ENCODE measurements at places on chromosomes 16 and 17. TPM values are rescaled to one million over a fixed set of nuclear protein-coding genes. Genes with fewer than 3 reads are reported as not detected.

DNA sequence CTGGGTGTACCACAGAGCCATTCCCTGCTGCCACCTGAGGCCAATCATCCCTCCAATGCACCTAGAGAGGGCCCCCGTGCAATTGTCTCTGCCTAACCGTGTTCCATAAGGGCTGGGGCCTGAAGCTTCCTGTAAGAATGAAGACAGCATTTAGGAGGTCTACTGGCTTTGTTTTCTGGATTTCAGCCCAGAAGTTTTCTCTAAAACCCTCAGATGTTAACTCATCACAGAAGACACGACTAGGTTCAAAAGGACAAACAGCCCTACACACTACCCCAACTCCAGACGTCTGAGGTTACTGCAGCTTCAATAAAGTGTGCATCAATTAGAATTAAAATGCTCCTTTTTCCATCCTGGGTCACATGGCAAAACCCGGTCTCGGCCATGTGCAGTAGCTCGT lies 10.8 kb upstream of the DRG2 start:
- no peaks in the 10 kb centered on the region for H3K36me3 ChIP-seq
- no peaks in the 10 kb centered on the region for H3K27me3 ChIP-seq
- no peak overlapping the region for H3K4me3 ChIP-seq
- no peak overlapping the region for H3K27ac ChIP-seq
- peak; percentile 73 for DNase-seq
- H3K4me1 ChIP-seq = no peaks in the 10 kb centered on the region

- peaks cover 16% of the 10 kb centered on the region for H3K4me1 ChIP-seq
- no peaks in the 10 kb centered on the region for H3K27me3 ChIP-seq
- H3K27ac ChIP-seq = no peak overlapping the region
- H3K4me3 ChIP-seq = no peak overlapping the region
Observed at GRCh38 chr17:17198281-17198680, 7.9 kb downstream of the PLD6 start.

GRCh38 chr16:85986931-85987749 lies 88.2 kb downstream of the IRF8 start:
- no peak overlapping the region for H3K4me3 ChIP-seq
- no peak overlapping the region for H3K27ac ChIP-seq
- H3K36me3 ChIP-seq = no peaks in the 10 kb centered on the region
- peaks cover 9% of the 10 kb centered on the region for H3K4me1 ChIP-seq
- DNase-seq = peak; percentile 27
- H3K27me3 ChIP-seq = no peaks in the 10 kb centered on the region

Gene KDM6B
- 52.9 TPM for total RNA-seq

- H3K4me1 ChIP-seq = no peaks in the 10 kb centered on the region
- H3K36me3 ChIP-seq = no peaks in the 10 kb centered on the region
- no peaks in the 10 kb centered on the region for H3K27me3 ChIP-seq
- no peak overlapping the region for H3K4me3 ChIP-seq
- DNase-seq = no peak
Observed at GRCh38 chr17:58970609-58971450, 135.8 kb downstream of the TRIM37 start.

DNA sequence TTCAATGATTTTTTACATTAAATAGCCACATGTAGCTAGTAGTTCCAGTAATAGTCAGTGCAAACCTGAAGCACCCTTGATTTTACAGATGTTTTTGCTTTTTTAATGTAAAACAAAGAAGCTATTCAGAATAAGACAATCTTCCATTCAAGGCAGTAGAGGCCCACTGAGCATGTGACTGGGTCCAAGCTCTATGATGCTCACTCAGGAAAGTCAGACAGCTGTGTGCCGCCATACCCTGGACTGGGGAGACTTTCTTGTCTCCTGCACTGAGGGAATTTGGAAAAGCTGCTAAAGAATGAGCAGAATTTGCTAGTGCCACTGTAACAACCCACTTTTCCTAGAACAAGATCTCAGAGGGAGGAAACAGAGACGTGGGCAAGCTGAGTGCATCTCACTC lies 11.5 kb downstream of the CENPN start:
- no peak overlapping the region for H3K27ac ChIP-seq
- H3K36me3 ChIP-seq = peaks cover 13% of the 10 kb centered on the region
- H3K4me3 ChIP-seq = no peak overlapping the region

DNA sequence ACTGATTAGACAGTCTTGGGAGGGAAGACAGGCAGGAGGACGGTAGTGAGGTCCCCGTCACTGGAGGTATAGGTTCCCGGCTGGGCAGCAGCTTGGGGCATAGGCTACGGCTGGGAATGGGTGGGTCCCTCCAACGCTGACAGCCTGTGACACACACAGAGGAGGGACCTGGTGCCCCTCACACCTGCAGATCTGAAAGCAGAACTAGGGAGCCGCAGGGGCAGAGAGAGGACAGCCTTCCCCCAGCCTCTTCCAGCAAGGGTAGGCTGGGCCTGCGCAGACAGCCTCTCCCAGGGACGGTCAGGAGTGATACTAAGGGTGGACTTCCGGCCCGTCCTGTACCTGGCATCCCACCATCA lies 2.0 kb downstream of the P2RX1 start:
- peaks cover 33% of the 10 kb centered on the region for H3K4me1 ChIP-seq
- H3K27me3 ChIP-seq = no peaks in the 10 kb centered on the region
- DNase-seq = no peak
- no peak overlapping the region for H3K27ac ChIP-seq
- H3K4me3 ChIP-seq = no peak overlapping the region
- no peaks in the 10 kb centered on the region for H3K36me3 ChIP-seq

- no peak overlapping the region for H3K27ac ChIP-seq
- DNase-seq = no peak
- no peak overlapping the region for H3K4me3 ChIP-seq
- H3K4me1 ChIP-seq = no peaks in the 10 kb centered on the region
- H3K36me3 ChIP-seq = no peaks in the 10 kb centered on the region
Observed at GRCh38 chr17:51238255-51238887, 21.5 kb downstream of the MBTD1 start.

Gene OR2C1
- total RNA-seq = 0.51 TPM

- no peaks in the 10 kb centered on the region for H3K4me1 ChIP-seq
- H3K4me3 ChIP-seq = no peak overlapping the region
- H3K36me3 ChIP-seq = peaks cover 2% of the 10 kb centered on the region
- H3K27me3 ChIP-seq = no peaks in the 10 kb centered on the region
- no peak overlapping the region for H3K27ac ChIP-seq
Observed at GRCh38 chr17:72861811-72862210, 230.7 kb downstream of the SLC39A11 start.

GRCh38 chr16:75052481-75053202 lies 53.8 kb downstream of the ZNRF1 start:
- peaks cover 6% of the 10 kb centered on the region for H3K4me1 ChIP-seq
- H3K27me3 ChIP-seq = no peaks in the 10 kb centered on the region
- H3K27ac ChIP-seq = no peak overlapping the region
- no peak overlapping the region for H3K4me3 ChIP-seq
- H3K36me3 ChIP-seq = peaks cover 3% of the 10 kb centered on the region

DNA sequence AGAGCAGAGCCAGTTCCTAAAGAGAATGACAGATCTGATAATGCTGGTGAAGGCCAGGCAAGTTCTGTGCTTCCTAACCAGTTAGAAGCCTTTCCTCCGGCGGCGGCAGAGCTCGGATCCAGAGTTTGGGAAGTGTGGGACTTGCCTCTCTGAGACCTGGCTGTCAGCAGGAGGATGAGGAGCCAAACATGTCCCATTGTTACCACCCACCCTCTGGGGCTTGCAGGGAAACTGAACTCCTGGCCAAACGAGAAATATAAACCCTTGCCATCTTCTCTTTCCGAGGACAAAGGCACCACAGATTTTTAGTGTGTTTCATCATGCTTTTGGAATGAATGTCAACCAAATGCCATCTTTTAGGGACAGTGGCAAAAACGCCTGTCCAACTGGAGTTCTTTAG lies 80.2 kb upstream of the SMURF2 start:
- DNase-seq = no peak
- peak overlapping the region; percentile 24 for H3K27ac ChIP-seq
- no peaks in the 10 kb centered on the region for H3K36me3 ChIP-seq
- H3K4me3 ChIP-seq = no peak overlapping the region
- no peaks in the 10 kb centered on the region for H3K27me3 ChIP-seq

Gene GID4
- 7.2 TPM for total RNA-seq

DNA sequence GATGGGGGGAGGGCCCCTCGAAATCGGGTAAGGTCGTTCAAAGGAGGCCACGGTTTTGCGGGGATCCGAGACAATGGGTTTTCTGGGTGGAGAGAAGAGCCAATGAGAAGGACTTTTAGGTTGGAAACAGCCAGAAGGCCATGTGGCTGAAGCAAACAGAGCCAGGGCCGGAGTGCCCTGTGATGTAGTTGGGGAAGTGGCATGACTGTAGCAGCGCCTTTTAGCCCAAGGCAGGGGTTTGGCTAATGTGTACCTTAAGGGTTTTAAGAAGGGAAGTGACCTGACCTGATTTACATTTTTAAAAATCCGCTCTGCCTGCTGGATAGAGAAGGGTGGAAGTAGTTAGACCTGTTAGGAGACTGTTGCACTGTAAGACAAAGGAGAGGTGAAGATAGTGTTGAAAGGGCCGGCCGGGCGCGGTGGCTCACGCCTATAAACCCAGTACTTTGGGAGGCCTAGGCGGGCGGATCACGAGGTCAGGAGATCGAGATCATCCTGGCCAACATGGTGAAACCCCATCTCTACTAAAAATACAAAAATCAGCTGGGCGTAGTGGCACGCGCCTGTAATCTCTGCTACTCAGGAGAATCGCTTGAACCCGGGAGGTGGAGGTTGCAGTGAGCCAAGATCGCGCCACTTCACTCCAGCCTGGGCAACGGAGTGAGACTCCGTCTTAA lies 1.0 kb downstream of the LYRM1 start:
- no peaks in the 10 kb centered on the region for H3K27me3 ChIP-seq
- DNase-seq = peak; percentile 76
- no peaks in the 10 kb centered on the region for H3K36me3 ChIP-seq
- peak overlapping the region; percentile 99 for H3K27ac ChIP-seq

DNA sequence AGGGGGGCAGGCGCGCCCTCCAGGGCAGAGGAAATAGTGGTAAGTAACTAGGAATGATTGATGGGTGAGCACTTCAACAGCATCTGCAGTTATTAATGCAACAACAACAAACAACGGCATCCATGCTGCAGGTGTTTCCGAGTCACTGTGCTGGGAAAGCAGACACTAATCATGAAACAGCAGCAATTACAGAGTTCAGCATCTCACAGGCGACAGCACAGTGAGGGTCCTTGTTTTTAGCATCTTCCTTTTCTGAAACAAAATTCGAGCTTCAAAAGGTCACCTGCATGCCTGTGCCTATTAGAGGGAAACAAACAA lies 191.9 kb downstream of the SLC39A11 start:
- no peaks in the 10 kb centered on the region for H3K4me1 ChIP-seq
- H3K4me3 ChIP-seq = no peak overlapping the region

Gene ANKRD40CL
- not detected for total RNA-seq

DNA sequence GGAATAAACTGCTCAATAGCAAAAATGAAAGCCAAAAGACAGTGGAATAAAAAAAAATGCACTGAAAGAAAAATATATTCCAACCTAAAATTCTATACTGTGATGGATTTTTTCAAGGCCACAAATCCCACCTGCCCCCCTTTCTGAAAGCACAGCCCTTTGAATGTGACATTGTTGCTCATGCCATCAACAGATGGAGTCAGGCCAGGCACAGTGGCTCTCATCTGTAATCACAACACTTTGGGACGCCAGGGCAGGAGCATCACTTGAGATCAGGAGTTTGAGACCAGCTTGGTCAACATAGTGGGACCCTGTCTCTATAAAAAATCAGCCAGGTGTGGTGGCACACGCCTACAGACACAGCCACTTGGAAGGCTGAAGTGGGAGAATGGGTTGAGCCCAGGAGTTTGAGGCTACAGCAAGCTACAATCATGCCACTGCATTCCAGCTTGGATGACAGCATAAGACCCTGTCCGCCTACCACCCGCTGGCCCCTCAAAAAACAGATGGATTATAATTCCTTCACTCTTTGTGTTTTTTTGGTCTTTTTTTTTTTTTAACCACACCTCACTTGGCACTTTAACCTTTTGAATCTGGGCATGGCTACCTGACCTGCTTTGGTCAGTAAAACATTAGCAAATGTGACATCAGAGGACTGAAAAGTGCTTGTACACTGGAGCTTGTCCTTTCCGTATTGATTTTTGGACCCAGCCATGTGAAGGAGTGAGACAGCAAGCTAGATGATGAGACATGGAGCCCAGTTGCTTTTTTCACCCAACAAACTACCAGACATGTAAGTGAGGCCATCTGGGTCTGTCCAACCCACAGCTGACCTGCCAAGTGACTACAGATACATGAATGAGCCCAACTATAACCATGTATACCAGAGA lies 36.3 kb downstream of the GLG1 start:
- peaks cover 5% of the 10 kb centered on the region for H3K4me1 ChIP-seq
- H3K27ac ChIP-seq = no peak overlapping the region
- no peaks in the 10 kb centered on the region for H3K36me3 ChIP-seq
- no peak overlapping the region for H3K4me3 ChIP-seq
- H3K27me3 ChIP-seq = no peaks in the 10 kb centered on the region
- DNase-seq = no peak

DNA sequence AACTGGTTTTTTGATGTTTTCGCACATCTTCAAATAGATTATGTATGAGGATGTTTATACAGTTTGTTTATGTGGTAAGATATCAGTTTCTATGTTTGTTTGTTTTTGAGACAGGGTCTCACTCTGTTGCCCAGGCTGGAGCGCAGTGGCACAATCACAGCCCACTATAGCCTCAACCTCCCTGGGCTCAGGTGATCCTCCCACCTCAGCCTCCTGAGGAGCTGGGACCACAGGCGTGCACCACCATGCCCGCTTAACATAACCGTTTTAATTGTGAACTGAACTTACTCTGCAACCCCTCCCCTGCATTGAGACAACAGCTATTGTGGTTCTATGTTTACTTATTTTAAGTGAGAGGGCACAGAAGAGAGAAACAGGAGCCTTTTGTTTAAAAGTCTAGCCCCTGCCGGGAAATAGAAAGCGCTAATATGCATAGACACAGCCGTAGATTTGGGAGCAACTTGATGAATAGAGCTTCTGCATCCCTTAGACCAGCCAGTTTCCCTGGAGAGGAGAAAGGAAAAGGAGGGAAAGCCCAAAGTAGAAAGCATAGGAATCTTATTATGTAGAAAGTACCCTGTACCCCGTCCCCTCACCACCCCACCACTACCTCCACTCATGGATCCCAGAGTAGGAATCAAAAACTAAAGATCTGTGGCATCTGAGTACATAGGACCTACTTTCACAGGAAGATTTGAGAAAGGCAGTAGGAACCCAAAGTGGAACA lies 19.6 kb upstream of the APPBP2 start:
- no peak overlapping the region for H3K27ac ChIP-seq
- no peak overlapping the region for H3K4me3 ChIP-seq
- H3K4me1 ChIP-seq = no peaks in the 10 kb centered on the region
- no peak for DNase-seq
- H3K36me3 ChIP-seq = no peaks in the 10 kb centered on the region

Gene PIPOX
- total RNA-seq = 1.4 TPM

Gene HSD17B1
- total RNA-seq = 1.3 TPM

- H3K36me3 ChIP-seq = no peaks in the 10 kb centered on the region
- H3K4me3 ChIP-seq = no peak overlapping the region
- H3K27me3 ChIP-seq = no peaks in the 10 kb centered on the region
Observed at GRCh38 chr16:80441935-80442334, 98.9 kb upstream of the DYNLRB2 start.

DNA sequence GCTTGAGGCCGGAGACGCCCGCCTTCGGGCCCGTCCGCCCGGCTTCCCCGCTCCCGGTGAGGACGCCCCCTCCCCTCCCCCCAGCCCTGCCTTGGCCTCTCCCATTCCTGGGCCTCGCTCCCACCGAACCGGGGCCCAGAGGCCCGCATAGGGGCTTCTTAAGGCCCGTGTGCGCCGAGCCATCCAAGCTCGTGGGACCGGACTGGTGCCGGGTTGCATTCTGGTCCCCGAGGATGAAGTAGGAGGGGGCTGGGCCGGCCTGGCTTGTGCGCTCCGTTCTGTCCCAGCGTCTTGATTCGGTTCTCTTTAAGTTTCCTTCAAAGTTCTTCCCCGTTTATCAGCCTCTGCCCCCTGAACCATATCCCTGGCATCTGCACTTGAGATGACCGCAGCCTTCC lies 488 bp downstream of the SENP3 start:
- H3K4me3 ChIP-seq = peak overlapping the region; percentile 79
- no peak for DNase-seq
- H3K4me1 ChIP-seq = no peaks in the 10 kb centered on the region
- peak overlapping the region; percentile 97 for H3K27ac ChIP-seq
- H3K27me3 ChIP-seq = no peaks in the 10 kb centered on the region

Gene CETP
- total RNA-seq = 8.4 TPM

Data from lung (tissue), 17 donors.